Gastrocnemius medialis (tissue), 4 donors: ENCODE measurements at places on chromosomes 5 and 9.

- no peak for DNase-seq
Measured at GRCh38 chr5:136731241-136731900, 366.0 kb upstream of the TRPC7 start.

GRCh38 chr5:78182838-78183237, 111.7 kb downstream of the AP3B1 start:
- no peak for DNase-seq

- DNase-seq = no peak
Measured at GRCh38 chr5:54725391-54726280, 208.1 kb downstream of the SNX18 start.

GRCh38 chr9:90969021-90969675, 167.5 kb downstream of the SYK start:
- DNase-seq = no peak

DNA sequence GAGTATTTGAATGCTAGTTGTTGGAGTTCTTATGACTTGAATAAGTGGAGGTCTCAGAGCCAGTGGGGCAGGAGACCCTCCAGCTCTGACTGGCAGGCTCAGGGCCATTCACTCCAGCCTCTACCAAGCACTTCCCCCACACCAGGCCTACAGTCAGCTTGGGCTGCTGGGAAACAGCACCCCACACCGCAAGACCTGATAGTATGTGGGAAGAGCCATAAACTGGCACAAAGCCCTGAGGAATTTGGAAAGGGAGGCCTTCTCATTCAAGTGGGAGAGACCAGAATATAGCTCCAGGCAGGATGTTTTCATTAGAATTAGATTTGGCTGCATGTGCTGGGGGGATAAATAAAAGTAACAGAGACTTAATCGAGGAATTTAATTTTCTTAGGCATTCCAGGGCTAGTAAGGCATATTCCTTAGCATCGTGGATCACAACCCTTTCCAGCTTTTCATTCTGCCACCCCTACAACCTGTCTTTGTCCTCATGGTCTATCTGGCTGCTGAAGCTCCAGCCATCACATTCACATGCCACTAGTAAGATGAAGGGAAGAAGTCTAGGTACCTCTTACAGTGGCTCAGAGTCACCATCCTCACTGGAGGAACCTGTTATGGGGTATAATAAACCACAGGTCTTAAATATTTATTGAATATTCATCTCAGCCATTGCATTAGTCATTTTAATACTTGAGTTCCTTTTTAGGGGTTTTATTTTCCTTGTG, 47.5 kb downstream of the TMOD1 start:
- no peak for DNase-seq

- DNase-seq = no peak
Measured at GRCh38 chr9:6133346-6134063, 82.1 kb upstream of the IL33 start.

- DNase-seq = no peak
Measured at GRCh38 chr5:165508286-165508685, 2002.9 kb downstream of the MAT2B start.

GRCh38 chr5:150190503-150190979, 679 bp downstream of the SLC6A7 start:
- DNase-seq = no peak

- no peak for DNase-seq
Measured at GRCh38 chr5:56951126-56951945, 587 bp downstream of the MIER3 start.

DNA sequence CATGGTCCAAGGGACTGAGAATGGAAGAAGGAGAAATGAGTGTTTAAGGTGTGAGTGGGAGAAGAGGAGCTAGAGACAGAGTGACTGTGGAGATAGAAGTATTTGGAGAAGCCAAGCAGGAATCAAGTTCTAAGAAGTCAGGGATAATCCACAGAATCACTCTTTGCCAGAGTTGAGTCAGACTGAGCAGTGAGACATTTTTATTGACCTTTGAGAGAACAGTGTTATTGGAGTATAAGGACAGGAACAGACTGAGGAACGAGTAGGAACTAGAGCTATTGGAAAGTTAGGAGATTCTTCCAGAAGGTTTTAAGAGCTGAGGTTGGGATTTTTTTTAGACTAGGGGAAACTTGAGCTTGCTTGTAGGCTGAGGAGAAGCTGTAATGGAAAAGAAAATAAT, 37.2 kb downstream of the RCL1 start:
- no peak for DNase-seq

DNA sequence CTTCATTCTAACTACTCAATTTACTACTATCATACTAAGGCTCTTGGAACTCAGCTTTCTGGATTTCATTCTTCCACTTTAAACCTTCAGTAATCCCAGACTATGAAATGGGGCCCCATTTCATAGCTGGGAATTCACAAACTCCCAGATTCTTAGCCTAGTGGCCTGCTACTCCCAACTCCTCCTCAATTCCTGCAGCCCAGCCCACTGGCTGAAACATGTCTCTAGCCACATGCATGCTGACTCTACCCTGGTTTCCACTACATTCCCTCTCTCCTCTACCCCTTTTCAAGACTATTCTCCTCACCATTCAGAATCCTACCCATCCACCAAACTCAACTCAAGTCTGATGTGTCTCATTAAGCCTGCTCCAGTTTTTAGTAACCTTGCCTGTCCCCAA, 370.6 kb downstream of the BNC2 start:
- DNase-seq = no peak

- no peak for DNase-seq
Measured at GRCh38 chr5:178483620-178484019, 106.6 kb downstream of the COL23A1 start.

DNA sequence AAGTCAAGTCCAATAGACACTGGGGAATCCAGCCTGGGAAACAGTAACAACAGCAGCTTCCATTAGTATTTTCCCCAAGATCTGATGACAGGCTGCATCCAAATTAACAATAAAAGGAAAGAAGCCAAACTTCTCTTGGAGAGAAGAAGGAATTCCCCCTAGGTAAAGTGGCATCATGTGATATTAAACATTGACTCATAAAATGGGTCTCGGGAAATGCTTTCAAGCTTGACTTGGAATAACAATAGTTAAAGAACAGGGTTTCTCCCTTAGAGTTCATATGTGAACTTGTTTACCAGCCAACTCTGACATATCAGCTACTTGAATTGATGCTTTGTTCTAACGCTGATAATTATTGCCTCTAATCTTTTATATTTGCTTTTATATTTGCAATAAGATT, 45.4 kb downstream of the ENTREP1 start:
- no peak for DNase-seq

DNA sequence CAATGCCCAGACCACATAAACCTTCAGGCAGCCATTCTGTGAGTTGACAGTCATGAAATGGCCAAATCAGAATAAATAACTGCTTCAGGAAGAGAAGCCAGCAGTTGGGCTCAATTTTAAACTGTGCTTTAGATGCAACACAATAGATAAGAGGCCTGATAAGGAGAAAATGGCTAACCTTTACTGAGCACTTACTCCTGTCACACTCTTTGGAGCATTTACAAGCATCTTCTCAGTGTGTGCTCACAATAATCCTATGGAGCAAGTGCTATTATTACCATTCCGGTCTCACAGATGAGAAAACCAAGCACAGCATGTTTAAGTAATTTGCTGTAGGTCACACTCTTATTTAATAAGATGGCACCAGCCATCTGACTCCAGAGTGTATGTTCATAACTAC, 11.5 kb upstream of the SH3RF2 start:
- no peak for DNase-seq

- no peak for DNase-seq
Measured at GRCh38 chr9:33272061-33272460, 7.2 kb downstream of the CHMP5 start.

DNA sequence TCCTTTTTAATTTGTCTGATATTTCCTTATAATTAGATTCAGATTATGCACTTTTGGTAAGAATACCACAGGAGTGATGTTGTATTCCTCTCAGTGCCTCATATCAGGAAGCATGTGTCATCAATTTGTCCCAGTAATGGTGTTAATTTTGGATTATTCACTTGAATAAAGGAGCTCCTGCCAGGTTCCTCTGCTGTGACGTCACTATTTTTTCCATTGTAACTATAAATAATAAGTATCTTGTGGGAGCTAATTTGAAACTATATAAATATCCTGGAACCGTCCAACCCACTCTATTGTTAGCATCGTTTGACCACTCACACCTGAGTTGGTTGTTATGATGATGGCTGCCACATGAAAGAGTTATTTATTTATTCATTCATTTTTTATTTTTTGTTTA, 107.9 kb downstream of the INVS start:
- DNase-seq = no peak

DNA sequence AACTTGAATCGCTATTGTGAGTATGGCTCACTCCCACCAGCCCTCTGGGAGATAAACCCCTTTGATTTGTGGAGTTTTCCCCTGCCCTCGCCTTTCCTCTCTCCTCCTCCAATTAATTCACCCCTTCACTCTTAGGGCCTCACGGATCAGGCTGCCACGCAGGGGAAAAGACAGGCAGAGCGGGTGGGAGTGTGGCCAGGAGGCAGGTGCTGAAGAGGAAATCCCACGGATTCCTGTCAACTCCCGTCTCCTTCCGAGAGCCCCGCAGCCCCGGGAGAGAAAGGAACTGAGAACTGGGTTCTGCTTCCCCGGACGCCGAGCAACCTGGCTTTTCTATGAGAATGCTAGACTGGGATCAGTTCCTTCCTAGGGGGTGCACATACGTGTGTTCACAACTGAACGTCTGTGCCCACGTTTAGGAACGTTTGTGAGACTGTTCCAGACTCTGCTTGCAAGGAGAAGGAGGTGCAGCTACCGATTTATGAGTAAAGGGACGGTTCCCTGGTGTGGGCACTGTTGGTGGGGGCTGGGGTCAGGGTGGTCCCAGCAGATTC, 314.5 kb upstream of the TLE4 start:
- DNase-seq = no peak

DNA sequence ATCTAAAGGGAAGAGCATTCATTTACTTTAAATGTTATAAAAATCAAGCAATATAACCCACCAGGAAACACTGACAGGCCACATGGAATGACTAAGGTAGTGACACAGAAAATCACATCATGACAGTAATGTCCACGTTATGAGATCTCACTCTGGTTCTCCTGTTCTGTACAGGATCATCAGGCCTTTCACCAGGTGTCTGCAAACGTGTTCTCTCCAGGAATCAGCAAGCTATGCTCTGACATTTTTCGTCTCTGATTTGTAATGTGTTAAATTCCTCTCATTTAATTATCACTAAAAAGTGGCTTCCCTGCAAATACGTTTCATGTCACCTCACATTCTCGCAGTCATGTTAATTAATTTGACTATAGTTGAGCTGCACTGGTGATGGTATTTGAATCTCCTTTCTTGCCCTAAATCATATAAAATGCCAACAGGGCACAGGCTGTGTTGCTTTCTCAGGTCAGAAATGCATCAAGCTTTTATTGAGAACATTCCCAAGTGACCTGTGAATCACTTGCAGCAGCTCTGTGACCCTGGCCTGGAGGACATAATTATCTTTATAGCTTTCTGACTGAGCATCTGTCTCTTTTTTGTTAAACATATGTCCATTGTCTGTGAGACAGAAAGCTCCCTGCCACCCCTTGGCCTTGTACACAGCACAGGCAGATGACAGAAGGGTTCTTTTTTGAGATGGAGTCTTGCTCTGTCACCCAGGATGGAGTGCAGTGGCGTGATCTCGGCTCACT, 196.2 kb downstream of the DIRAS2 start:
- DNase-seq = no peak
